ENCODE measurements at places on chromosomes 12 and 14.

- DNase-seq, result no peak
These were observed 162.6 kb upstream of the TMPO start for GRCh38 chr12:98352835-98353234.

DNA sequence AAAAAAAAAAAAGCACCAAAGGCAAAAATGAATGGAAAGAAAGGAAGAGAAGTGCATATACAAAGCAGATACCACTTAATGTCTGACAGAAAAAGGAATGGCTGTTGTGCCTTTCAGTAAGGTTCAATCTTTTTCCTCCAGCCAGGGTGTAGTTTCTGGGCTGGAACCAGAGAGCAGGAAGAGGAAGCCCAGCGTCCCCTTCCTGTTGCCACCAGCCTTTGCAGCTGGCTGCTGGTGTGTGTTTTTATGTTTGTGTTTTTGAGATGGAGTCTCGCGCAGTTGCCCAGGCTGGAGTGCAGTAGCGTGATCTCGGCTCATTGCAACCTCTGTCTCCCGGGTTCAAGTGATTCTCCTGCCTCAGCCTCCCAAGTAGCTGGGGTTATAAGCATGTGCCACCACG, 64.6 kb upstream of the LTA4H start:
- no peak for DNase-seq

GRCh38 chr12:3273409-3273853, 196.3 kb downstream of the TSPAN9 start:
- DNase-seq, result no peak

- no peak for DNase-seq
These were observed 62.0 kb upstream of the SYT1 start for GRCh38 chr12:78802593-78802992.

- DNase-seq, result no peak
These were observed 57.0 kb upstream of the FBRSL1 start for GRCh38 chr12:132432721-132433577.

- no peak for DNase-seq
These were observed 73.4 kb upstream of the EEA1 start for GRCh38 chr12:93002293-93003054.
